ENCODE measurements at places on chromosomes 5 and 9.
A peak's percentile ranks its signal among the peaks of the same experiment; 100 is the strongest.

- no peak for DNase-seq
Observed at GRCh38 chr5:114361724-114362196, at the start of gene KCNN2. Gene KCNN2 (plus strand): TSS chr5:114362070. CDS start chr5:114362140, 70 bp downstream.

DNA sequence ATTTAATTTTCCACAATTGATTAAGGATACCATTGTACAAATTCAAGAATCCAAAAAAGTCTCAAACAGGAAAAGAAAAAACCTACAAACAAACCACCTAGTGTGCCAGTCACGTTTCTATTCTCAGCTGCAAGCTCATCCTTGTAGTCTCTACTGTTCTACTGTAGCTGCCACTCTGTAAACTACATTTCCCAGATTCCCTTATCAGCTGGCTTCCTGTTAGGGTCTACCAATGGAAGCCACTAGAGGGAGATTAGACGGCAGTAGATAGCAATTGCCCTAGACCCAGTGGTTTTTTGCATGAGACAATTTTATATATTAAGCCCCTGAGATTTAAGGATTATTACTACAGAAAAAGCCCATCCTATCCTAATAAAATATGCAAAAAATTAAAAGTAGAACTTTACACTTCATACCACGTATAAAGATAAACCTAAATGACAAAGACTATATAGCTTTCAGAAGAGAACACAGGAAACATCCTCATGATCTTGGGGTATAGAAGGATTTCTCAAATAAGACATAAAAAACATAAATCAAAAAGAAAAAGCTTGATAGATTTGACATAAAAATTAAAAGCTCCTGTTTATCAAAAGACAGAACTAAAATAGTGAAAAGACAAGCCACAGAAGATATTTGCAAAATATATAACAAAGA is 37.4 kb downstream of the P4HA2 start:
- DNase-seq, result peak; percentile 41

GRCh38 chr5:164058621-164059020 is 553.2 kb downstream of the MAT2B start:
- no peak for DNase-seq

DNA sequence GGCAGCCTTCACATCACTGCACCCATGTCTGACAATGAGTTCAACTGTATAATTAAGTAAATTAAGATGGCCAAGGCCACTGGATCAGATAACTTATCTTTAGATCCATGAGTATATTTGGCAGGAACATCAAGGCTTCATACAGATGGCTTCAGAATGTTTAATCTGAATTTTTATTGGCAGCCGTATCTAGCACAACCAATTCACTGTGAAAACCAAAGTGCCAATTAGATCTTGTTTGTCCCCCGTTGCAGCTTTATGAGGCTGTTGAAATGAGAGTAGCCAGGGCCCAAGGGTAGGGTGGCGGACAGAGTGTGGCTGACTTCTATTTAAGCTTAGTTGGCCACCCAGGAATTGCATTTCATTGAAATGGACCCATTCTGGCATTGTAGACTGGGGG is 137.7 kb downstream of the SYK start:
- no peak for DNase-seq

- DNase-seq, result no peak
Observed at GRCh38 chr5:174386306-174386705, 338.1 kb upstream of the MSX2 start.

DNA sequence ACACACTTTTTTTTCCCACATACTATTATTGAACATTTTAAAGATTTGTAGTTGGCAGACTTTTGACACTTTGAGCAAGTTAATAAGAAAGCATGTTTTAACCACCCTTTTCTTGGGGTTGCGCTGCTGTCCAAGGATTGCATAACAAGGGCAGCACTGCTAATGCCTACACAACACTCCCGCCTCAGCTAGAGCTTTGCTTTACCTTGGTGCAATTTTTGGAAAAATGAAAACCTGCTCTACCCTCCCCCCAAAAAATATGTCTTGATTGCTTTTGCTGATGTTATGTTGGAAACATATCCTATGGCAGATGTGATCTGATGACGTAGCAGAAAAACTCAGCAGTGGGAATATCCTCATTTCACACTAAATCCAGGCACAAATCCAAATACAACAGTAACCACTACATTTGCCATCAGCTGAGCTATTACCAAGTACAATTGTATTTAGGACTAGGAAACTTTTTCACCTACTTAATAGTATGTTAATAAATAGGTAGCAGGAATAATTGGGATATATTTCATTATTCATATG is 51.5 kb downstream of the UBE2R2 start:
- DNase-seq, result no peak

DNA sequence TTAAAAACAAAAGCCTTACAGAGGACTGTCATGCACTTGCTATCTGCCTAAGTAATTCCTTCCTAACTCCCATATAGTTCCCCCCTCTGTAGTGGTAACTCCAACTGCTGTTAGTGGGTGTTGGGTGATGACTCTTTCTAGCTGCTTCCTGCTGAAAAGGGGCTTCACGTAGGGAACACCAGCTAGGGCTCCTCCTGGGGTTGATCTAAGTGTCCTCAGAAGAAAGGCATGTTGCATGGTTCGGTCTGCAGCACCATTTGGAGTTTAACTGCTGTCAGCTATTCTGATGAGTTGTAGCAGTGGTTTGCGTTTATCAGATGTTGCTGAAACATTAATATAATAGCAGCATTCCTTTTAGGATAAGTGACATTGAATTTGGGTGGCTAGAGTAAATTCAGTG is 281.9 kb upstream of the TUSC1 start:
- no peak for DNase-seq

DNA sequence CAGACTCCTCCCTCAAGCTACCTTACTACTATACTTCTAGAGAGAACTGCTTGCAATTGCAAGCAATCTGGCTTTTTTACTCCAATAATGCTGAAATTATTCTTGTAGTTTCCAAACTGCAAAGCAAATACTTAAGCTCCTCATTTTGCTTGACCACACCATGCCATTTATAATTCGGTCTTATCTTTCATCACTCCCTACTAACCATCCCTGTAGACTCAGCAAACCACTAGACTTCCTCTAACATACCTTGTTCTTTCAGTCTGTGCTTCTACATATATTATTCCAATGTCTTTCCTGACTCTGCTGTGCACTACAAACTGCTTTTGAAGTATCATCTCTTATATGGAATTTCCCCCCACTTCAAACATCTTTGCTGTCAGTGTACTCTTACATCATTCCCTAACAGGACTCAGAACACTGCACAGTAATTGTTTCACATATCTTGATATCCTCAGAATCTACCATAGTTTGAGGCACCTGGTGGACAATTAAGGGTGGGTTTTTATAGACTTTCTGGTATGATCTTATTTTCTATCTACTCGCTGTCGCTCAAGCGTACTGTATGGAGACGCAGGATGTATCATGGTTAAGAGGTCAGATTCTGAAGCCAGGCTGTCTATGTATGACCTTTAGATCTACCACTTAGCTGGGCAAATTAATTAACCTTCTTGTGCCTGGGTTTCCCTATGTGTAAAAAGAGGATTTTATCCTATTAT is 2.8 kb downstream of the IL6ST start:
- no peak for DNase-seq

DNA sequence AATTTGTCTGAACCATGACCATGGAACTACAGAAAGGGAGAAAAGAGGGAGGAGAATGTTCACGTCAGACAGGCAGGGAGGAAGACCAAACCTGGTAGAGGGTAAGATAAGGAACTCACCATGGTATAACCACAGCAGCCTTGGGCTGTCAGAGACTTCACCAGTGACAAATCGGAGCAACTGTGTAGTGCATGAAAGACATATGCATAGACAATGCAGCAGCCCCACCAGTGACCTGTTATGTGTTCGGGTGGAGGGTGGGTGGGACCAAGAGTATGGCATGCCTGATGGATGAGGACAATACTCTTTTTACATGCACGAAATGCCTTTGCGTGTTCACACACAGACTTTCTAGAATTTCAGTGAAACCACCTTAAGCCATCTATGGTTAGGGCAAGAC is 221.8 kb upstream of the RASEF start:
- DNase-seq, result no peak

DNA sequence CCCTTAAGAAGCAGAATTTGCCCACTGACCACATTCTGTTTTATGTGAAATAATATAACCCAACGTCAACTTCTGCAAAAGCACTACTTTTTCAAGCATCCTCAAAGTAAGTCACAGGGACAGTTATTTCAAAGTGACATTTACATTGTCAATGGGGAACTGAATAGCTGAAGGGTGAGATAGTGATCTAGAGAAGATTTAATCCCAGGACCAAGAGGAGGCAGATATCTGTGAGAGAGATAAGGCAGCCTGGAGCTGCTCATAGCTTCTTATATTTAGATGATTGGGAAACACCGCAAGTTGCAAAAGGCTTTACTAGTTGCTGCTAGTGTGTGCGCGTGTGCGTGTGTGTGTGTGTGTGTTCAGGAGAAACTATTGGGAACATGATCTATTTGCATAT is 210.4 kb upstream of the RFX3 start:
- no peak for DNase-seq

DNA sequence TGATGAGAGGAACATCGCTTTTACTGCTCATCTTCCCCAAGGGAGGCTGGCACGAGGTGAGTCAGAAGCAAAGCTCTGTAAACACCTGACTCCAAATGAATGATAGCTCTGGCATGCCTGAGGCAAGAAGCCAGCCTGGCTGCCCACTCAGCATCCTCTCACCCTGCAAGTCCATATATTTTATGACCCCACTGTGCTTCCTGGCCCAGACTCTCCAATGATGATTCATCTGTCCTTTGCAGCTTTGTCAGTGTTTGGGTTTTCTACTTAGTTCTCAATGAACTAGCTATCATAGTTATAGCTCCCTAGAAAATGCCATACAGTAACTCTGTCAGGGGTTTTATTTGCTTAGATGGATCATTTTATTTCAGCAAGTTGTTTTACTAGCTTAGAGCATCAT is 52.1 kb upstream of the FSTL4 start:
- peak; percentile 9 for DNase-seq

DNA sequence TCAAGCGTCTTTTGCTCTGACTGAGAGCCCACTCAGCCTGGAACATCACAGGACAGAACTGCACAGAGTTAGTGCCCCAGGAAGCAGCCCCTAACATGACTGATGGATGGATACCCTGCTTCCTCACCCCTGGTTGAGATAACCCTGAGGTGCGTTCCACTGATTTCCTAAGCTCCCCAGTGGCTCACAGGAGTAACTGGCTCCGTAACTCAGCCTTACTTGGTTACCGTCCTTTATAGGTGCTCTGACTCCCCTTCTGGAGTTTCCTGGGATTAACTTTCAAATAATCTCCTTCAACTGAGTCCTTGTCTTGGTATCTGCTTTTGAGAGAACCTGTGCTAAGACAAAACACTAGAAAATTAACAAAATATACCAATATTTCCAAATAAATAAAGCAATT is 449.5 kb downstream of the AGTPBP1 start:
- DNase-seq, result no peak

DNA sequence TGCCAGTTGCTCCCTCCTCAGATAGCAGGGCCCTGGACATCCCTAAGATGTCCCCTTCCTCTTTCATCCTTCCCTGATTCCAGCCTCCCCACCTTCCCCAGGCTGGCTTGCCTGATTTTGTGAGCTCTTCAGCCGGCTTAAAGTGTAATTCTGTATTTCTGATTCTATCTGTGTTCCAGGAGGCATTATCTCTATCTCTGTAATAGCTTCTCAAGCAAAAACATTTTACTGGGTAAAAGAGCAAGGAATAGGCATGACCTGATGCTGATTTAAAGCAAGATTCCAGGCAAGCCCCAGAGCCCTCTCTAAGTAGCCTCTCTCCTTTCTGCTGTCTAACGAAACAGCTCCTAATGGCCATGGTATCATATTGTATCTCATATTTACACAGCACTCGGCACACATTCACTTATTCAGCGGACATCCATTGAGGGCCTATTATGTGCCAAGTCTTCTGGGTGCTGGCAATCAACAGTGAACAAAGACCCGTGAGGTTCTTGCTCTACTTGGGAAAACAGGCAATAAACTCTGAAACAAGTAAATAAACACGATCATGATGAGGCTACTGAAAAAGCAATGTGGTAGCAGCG is 100.9 kb upstream of the MSX2 start:
- no peak for DNase-seq

- no peak for DNase-seq
Observed at GRCh38 chr9:130846487-130847305, 11.6 kb downstream of the ABL1 start.

DNA sequence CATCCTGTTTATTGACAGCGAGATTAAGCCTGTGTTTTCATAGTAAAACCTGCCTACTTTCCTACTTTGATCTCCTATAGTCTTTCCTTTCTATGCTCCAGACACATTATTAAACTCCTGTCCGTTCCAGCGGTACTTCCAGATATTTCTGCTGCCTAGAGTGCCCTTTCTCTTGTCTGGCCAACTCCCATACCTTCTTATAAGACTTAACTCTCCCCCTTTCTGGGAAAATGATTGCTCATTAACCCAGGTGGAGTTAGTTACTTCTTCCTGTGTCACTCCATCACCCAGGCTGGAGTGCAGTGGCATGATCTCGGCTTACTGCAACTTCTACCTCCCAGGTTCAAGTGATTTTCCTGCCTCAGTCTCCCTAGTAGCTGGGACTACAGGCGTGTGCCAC is 33.1 kb downstream of the KDM4C start:
- DNase-seq, result no peak

DNA sequence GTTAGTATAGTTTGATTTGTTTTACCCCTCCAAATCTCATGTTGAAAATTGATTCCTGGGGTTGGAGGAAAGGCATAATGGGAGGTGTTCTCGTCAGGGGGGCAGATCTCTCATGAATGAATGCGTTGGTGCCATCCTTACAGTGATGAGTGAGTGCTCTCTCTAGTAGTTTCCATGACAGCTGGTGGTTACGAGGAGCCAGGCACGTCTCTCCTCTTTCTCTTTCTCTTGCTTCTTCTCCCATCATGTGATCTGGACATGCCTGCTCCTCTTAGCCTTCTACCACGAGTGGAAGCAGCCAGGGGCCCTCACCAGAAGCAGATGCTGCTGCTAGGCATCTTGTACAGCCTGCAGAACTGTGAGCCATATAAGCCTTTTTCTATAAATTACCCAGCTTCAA is 454.1 kb downstream of the EFNA5 start:
- no peak for DNase-seq

DNA sequence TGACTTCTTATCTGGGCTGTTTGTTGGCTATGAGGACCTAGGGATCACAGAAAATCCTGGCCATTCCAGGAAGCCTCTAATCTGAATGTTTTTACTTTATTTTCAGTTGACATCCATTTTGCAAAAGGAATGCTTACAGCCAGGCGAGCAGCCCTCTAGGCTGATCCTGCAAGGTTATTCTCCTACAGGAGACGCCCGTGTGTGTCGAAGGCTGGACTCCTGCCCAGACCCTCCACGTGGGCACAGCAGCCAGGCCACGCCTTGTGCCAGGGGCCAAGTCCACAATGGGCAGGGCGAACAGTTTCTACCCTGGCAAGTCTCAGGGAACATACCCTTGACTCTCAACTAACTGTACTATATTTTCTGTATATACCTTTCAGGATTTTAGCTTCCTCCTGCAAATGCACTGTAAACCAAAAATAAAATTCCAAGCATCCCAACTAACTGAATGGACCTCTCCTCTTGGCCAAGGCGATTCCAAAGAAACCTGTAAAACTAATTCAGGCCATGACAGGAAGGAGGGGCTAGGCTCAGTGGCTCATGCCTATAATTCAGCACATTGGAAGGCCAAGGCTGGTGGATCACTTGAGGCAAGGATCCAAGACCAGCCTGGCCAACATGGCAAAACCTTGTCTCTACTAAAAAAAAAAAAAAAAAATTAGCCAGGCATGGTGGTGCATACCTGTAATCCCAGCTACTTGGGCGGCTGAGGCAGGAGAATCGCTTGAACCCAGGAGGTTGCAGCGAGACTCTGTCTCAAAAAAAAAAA is 5.7 kb downstream of the CMBL start:
- no peak for DNase-seq

- no peak for DNase-seq
Observed at GRCh38 chr5:82635561-82636288, 357.6 kb upstream of the RPS23 start.
